ENCODE measurements at places on chromosomes 3 and 15.

DNA sequence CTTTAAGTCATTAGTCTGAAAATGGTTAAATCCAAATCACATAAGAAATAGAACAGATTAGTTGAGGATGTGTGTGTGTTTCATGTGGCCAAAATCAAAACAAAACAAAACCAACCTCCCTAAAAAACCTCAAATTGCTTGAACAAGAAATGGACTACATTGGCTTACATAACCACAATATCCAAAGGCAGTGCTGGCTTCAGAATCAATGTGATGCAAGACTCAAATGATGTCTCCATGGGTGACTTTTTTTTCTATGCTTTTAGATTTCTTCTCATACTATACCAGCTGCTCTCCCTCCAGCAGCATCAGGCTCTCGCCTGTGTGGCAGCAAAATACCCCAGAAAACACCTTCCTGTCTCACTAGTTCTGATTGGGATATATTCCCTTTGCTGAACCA lies 36.0 kb upstream of the CMTM8 start:
- no peak for DNase-seq

GRCh38 chr3:139297588-139298311 lies 46.1 kb upstream of the MRPS22 start:
- no peak for DNase-seq

GRCh38 chr15:35141743-35142471 lies 56.8 kb upstream of the NANOGP8 start:
- DNase-seq: no peak

DNA sequence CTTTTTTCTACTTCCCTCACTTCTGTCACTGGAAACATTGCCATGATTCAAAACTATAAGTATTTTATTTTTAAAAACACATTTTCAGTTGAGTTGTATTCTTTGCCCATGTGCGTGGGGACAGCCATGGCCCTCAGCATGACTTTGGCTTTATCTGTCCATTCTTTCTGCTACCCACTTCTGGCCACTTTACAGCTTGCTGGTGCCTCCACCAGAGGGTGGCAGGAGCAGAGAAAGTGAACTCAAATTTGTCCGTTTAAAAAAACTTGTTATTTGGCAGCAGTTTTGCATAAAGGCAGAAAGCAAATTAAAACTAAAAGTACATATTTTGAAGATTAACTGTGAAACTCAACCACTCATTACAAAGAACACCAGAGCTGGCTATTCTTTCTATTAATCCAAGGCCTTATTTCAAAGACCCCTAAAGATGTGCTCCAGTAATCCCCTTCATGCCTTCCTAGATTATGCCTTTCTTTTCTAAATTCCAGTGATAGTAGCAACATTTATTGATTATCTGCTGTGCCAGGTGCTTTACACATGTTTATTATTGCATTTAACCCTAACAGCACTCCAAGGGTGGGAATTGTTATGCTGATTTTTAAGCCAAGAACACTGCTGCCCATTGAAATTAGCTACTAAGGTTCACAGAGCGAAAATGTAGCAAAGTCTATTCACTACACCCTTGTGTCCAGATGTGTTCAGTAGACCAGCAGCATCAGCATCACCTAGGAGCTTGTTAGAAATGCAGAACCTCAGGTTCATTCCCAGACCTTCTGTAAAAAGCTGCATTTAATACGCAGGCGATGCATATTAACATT lies 134.8 kb downstream of the THRB start:
- DNase-seq: no peak

DNA sequence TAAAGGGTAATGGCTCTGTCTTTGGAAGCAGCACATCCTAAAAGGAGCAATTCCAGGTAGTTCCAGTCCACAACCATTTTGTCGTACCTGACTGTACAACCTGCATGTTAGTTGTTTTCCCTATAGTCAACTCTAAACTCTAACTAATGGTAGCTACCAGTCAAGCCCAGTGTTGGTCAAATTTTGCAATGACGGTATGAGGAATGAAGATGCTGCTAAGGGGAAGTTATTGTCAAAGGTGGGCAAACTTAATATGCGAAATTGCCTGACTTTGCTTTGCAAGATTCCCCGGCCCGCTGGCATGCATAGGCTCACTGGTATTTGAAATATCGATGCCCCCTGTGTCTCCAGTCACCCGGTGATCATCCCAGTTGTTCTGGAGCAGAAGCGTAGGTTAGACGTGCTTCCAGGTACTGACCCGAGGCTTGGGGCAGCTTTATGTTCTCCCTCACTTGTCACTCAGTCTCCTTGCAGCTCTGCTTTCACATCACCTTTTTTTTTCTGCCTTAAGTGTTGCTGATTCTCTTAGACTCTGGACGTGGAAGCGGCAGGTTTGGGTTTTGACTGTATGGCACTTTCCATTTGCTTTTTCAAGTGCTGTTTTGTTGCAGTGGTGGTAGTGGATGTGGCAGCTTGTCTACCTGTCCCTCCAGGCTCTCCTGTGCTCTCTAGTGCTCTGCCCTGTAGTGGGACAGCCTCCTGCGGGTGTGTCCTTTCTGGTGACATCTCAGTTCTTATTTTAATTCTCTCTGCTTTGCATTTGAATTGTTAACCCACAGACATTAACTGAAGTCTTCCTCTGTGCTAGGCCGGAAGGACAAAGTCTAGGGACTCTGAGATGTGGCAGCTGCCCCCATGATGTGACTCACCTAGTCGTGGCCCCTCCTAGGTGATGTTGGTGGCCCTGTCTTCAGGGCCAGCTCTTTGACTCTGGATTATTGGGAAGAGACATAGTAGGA lies 95.8 kb upstream of the UMPS start:
- DNase-seq: no peak

DNA sequence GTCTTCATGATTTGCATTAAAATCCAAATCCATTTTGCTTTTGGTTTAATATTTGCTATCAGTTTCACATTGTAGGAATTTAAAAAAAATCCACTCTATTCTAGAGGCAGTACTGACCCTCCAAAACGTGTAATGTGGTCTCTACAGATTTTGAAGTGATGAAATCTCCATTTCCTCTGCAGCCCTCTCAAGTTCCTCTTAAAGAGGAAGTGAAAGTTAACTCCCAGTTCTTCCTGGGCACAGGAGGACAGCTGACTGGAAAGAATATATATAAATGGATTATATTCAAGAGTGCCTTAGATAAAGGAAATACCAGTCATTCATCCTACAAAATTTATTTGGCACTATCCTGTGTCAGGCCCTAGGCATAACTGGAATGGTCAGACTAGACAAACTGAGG lies 83.5 kb upstream of the PLCL2 start:
- DNase-seq: no peak

- no peak for DNase-seq
These were observed 38.1 kb downstream of the HSPBAP1 start for GRCh38 chr3:122755491-122755890.

GRCh38 chr3:188341501-188341900 lies 187.5 kb downstream of the LPP start:
- DNase-seq: no peak

All from substantia nigra (tissue), 51 donors.